ENCODE measurements at places on chromosomes 5 and 9.
A peak's percentile ranks its signal among the peaks of the same experiment; 100 is the strongest.

GRCh38 chr5:113663879-113664541 is 150.5 kb downstream of the YTHDC2 start:
- DNase-seq, result no peak

GRCh38 chr5:109743770-109744212 is 54.1 kb downstream of the MAN2A1 start:
- no peak for DNase-seq

GRCh38 chr5:167871091-167871490 is 420.4 kb upstream of the WWC1 start:
- no peak for DNase-seq

DNA sequence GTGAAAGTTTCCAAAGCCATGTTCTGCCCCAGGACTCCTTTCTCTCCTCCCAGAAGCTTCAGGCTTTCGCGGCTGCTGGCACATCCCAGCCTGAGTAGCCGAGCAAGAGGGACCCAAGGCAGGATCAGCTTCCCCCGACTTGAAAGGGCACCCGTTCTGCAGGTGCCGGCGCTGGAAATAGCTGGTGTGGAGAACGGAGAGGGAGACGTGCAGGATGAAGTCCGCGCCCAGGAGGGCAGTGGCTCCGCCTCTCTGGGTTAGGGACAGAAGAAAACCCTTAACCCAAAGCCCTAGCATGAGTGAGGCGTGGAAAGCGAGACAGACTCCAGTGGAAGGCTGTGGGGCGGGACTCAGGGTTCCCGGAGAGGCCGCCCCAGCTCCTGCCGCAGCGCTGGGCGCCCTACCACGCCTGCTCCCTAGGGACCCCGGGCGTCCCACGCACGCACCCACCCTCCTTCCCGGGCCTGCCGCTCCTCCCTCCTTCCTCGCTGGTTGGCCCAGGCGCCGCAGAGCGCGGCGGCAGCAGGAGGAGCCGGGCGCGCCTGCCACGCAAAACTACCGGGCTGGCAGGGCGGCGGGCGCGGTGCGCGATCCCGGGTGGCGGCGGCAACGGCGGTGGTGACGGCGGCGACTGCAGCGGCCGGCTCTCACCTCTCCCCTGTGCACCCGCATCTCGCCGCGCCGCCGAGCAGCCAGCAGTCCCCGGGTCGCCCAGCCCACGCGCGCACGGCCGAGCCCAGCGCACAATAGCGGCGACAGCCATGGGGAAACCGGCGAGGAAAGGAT is at the start of gene SLC1A1:
TSS of gene SLC1A1 (plus strand) at position 550 of the 786 bp plus-strand sequence. CDS start at position 762, 212 bp downstream.
- peak; percentile 25 for DNase-seq

GRCh38 chr5:143196601-143197259 is 206.8 kb downstream of the NR3C1 start:
- no peak for DNase-seq

- DNase-seq, result no peak
Measured at GRCh38 chr5:40680741-40681362, 1.1 kb downstream of the PTGER4 start.

Measured in DMS153 (cell line).